Right ventricle myocardium inferior (tissue), 1 donor: ENCODE measurements at places on chromosomes 11 and 22. TPM values are rescaled to one million over a fixed set of nuclear protein-coding genes. Genes with fewer than 3 reads are reported as not detected.

DNA sequence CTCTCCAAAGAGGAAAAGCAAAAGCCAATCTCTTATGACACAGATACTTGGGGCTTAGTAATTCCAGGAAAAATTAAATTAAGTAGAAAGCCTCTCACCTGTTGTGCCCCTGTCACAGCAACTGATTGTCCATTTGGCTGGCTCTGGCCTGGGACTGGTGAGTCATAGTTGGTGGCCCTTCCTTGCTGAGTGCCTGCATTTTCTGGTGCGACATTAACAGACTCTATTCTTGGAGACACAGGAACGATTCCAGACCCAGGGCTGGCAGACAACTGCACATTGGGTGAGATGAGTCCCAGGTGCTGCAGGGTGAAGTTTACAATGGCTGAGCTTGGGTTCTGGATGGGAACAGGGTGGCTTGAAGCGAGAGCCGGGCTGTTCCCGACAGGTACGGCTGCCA, 15.6 kb downstream of the E2F8 start:
- DNase-seq = no peak

- no peak for DNase-seq
These were observed 5.7 kb downstream of the TAF1D start for GRCh38 chr11:93735627-93736026.

BCO2 gene
- 155 TPM for total RNA-seq

DNA sequence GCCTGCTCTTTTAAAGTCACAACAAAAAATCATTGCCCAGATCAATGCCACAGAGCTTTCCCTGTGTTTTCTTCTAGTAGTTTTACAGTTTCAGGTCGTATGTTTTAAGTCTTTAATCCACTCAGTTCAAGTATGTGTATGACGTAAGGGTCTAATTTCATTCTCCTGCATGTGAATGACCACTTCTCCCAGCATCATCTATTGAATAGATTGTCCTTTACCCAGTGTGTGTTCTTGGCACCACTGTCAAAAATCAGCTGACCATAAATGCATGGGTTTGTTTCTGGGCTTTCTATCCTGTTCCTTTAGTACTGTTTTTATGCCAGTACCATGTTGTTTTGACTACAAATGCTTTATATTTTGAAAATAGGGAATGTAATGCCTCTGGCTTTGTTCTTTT, 28.1 kb downstream of the INTS4 start:
- no peak for DNase-seq

- DNase-seq = peak; percentile 81
These were observed 74.0 kb upstream of the TCF20 start for GRCh38 chr22:42344361-42344905.

DNA sequence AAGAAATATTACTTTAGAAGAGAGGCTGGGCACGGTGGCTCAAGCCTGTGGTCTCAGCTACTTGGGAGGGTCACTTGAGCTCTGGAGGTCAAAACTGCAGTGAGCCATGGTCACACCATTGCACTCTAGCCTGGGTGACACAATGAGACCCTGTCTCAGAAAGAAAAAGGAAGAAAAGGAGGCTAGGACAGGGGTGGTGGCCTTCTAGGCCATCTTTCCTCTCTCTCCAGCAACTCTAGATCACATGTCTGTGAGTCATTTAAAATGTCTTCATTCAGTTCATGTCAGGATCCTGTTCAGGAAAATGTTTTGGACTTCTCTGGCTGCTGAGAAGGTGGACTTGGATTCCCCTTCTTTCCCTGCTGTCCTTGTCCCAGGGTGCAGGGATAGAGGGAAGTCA, 53.3 kb downstream of the PPFIA1 start:
- DNase-seq = no peak

GLYATL2 gene
- not detected for total RNA-seq

XKR3 gene
- not detected for total RNA-seq

SLC25A45 gene
- total RNA-seq = 5.6 TPM
